ENCODE measurements at places on chromosomes 6 and 20.

DNA sequence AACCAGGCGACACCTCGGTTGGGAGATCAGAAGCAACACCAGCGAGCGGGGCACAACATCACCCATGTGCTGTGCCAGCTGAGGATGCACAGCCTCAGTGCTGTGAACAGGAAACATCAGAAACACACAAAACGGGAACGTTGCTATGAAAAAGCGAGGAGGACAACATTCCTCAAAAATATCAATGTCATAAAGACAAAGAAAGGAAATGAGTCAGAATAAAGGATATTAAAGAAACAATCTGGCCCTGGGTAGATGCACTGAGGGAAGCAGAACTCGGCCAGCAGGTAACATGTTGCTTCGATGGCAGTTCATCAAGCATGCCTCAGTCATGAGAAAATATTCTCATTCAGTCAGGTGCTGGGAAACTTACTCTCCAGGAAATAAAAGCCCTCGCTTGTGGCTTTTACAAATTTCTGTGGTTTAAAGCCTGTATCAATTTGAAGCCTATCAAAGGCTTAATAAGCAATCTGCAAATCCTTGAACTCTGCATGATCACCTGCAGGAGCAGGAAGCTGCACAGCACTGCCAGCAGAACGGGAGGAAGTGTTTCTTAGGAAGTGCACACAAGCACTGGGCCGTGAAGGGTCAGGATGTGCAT, 77.5 kb downstream of the GINS1 start:
- no peak for DNase-seq

GRCh38 chr20:3233991-3234498, 4.9 kb downstream of the SLC4A11 start:
- DNase-seq = no peak

DNA sequence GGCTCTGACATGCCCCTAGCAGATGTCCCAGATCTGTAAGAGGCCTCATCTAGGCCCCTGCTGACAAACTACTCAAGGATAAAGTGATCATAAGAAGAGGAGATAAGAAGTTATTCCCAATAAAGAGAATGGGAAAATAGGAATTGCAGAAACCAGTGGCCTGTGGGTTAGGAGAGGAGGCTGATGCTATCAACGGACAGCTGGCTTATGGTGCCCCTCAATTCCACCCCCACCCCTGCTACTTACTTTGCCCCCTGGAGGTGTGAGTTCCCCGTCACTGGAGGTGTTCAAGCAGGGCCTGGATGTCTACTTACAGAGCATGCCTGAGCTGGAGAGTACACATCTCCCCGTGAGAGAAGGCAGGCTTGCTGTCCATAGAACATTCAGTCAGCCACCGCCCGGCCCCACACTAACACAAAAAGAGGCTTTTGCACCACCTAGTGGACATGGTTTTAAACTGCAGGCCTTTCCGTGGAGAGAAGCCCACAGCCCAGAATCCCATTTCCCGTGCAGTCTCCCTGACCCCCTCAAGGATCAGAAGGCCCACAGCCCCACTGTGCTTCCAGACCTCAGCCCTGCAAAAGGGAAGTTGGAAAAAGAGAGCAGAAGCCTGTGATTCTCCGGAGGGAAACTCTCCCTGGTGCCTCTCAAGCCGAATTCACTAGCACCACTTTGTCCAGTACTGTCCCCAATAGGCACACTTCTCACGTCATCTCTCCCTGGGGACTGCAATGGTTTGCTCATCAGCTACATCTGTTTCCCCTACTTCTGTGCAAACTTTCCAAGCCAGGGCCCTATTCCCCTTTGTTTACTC, 23.8 kb upstream of the BNIP5 start:
- no peak for DNase-seq

DNA sequence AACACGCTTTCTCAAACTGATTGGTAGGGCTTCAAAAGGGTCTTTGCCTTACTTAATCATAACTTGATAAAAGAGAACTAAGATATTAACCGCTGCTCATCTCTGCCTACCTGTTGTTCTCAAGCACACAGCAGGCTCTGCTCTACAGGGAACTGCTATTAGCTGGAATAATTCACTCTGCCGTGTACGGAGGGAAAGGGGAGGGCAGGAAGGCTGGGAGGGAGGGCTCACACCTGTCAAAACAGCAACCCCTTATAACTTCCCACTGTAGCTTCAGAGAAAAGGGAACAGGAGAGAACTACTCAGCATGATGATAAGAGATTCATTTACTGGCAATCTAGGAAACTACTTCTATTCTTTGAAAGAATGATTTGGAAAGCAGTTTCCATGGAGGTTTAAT, 75.1 kb downstream of the ZMYND8 start:
- no peak for DNase-seq

DNA sequence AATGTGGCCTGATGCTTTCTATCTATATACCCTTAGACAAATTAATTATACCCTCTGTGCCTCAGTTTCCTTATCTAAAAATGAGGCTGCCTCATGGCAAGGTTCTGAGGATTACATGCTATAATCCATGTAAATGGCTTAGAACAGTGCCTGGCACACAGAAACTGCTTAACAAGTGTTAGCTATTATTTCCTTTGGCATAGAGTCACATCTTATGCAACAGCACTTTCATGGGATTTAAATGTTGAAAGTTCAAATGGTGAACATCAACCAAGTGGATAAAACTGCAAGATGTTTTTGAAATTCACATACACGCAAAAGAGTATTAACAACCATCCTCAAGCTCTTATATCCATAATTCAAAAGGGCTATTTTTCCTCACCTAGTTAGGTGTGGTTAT, 202.8 kb upstream of the JAG1 start:
- DNase-seq = no peak

DNA sequence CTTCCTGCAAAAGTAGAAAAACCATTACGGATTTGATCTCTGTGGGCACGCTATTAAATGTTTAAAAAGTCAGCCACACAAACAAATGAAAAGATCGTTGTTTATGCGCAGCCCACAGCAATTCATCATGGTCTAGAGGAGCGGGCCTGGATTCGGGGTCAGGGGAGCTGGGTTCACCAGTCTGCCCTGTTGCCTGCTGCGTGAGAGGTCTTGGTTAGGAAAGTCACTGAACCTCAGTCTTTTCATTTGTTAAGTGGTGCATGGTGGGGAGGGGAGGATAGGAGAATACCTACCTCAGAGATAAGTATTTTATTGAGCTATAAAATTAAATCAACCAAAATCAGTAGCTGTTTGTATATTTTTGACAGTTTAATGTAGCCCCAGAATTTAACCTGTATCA, 47.3 kb upstream of the FYN start:
- DNase-seq = no peak

DNA sequence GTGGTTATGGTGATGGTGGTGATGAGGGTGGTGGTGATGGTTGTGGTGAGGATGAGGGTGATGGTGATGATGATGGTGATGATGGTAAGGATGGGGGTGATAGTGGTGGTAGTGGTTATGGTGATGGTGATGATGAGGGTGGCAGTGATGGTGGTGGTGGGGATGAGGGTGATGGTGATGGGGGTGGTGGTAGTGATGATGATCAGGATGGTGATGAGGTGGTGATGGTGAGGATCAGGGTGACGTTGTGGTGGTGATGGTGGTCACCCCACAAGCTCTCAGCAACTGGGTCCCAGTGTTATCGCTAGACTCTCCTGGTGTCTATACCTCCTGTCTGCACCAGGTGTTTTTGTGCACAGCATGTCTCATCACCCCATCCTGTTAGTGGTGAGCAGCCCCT, 85.0 kb downstream of the TMEM242 start:
- no peak for DNase-seq

DNA sequence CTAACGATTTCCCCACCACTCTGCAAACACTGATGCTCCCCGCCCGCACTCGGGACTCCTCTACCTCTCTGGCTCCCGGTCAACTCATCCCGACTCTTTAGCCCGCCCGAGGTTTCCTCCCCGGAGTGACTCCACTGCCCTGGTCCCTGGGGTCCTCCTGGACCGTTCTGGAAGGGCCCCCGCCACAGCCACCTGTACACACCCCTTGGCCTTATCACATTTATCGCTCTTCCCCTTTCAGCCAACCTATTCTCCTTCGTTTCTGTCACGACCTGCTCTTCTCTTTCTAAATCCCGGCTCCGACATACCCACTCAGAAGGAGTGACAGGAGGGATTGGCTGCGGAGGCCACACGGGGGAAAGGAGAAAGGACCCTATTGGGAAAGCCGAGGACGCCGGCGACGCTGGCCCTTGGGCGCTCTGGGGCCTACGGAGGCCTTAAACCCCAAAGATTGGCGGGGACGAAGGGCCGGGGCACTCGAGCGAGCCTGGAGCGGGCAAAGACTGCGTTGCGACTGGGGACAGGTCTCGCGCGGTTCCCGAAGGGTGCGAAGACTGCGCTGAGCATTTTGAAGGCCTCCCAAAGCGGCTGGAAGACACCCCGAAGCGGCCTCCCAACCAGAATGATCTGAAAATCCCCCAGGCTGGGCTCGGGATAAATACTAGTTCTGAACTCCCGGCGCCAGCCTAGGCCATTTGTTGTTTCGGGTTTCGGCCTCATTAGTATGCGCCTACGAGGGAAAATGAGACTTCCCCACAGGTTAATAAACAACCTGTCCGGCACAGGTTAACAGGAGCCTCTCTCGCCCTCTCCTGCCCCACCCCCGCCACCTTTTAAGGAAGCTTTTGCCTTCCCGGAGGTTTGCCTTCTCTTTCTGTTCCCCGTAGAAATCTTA, 9.2 kb downstream of the SIM1 start:
- no peak for DNase-seq
